Osteoblast (primary cell): ENCODE measurements at places on chromosomes 7 and 10. TPM values are rescaled to one million over a fixed set of nuclear protein-coding genes. Genes with fewer than 3 reads are reported as not detected.

PNLIP gene
- not detected in 2 replicates for total RNA-seq

PCLO gene
- under 0.01 and 0.36 TPM in 2 replicates for total RNA-seq

CALCR gene
- not detected in 2 replicates for total RNA-seq

GFRA1 gene
- 76.0 and 76.6 TPM in 2 replicates for total RNA-seq
